GM23338 (cell line): ENCODE measurements at places on chromosomes 2 and 18. TPM values are rescaled to one million over a fixed set of nuclear protein-coding genes. Genes with fewer than 3 reads are reported as not detected.

VIL1 gene
- 5.9 and 9.2 TPM in 2 replicates for total RNA-seq

- peak; percentile 82 for DNase-seq
Observed at GRCh38 chr2:205047273-205047839, 502.1 kb downstream of the PARD3B start.

GRCh38 chr18:68467957-68468356 is 247.0 kb downstream of the TMX3 start:
- DNase-seq: no peak

- DNase-seq: peak; percentile 28
Observed at GRCh38 chr2:72561621-72562318, 264.1 kb downstream of the EXOC6B start.

DNA sequence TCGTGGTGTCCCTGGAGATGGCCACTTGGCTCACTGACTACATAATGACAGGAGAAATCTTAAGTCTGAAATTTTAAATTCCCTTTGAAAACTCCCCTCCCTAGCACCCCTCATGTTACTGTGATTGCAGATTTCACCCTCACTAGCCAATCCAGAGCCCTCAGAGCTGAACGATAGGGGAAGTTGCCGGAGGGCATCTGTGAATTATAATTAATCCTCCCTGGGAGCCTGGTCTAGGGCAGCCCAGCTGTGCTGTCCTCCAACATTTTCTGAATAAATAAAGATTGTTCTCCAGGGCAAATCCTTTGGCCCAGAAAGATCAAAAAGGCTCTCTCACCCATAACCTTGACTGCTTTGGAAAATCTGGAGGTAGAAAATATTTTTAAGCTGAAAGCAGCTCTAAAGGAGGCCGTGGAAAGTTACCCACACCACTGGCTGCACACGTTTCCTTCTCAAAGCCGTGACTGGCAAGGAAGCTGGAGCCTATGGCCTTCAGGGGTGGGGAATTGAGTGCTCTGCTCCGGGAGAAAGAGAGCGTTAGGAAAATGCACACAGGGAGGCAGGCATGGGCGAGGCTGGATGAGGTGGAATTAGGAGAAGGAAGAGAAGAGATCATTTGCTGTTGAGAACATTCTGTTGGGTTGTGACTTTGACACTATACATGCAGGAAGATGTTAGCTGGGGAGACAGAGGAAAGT is 68.9 kb upstream of the CNGA3 start:
- no peak for DNase-seq

GRCh38 chr2:19887510-19887909 is 14.3 kb downstream of the TTC32 start:
- DNase-seq: no peak

GRCh38 chr2:224969633-224970260 is 72.5 kb downstream of the DOCK10 start:
- no peak for DNase-seq

MRPL30 gene
- total RNA-seq: 46.4 and 51.4 TPM in 2 replicates

KLHL30 gene
- 0.07 TPM in 1 of 2 replicates, not detected in the other for total RNA-seq

GRCh38 chr2:124836416-124836815 is 811.3 kb downstream of the CNTNAP5 start:
- no peak for DNase-seq
